NCI-H524 (cell line): ENCODE measurements at places on chromosomes 11 and 22.
A peak's percentile ranks its signal among the peaks of the same experiment; 100 is the strongest.

DNA sequence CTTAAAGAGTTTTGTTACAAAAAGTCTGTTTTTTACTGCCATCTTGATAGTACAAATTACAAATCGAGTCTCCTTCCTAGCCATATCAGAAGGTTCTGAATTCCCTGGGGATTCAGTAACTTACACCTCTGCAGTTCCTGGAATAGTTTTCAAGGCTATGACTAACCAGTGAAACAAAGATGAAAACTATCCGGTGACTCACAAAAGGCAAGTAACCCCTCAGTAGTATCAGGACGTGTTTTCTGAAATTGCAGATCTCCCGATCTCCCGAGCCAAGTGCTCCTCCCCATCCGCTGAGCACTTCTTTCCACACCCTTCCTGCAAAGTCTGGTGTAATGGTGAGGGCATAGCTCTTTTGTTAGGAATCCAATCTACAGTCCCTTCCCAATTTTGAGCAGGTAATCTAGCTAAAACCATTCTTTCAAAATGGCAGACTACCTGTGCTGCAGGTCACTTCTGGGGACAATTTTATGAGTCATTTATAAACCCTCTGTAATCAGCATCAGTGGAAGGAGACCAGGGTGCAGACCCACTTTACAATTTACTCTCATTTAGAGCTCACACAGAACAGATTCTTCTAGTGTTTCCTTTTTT is 7.7 kb downstream of the E2F8 start:
- DNase-seq = no peak

- DNase-seq = no peak
Observed at GRCh38 chr11:121445071-121445768, 6.9 kb upstream of the SORL1 start.

- no peak for DNase-seq
Observed at GRCh38 chr22:46518038-46518437, 19.4 kb downstream of the CELSR1 start.

DNA sequence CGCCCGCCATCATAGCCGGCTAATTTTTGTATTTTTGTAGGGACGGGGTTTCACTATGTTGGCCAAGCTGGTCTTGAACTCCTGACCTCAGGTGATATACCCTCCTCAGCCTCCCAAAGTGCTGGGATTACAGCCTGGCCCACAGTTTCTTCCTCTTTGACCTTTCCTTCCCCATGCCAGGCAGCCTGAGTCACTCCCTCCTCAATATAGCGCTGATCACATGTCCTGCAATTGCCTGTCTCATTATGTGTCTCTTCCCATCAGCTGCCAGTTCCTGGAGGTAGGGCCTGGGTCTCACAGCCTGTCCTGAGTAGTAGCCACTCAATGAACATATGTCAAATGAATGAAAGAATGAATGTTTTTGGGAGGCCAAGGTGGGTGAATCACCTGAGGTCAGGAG is 43.0 kb upstream of the CCDC134 start:
- DNase-seq = no peak

DNA sequence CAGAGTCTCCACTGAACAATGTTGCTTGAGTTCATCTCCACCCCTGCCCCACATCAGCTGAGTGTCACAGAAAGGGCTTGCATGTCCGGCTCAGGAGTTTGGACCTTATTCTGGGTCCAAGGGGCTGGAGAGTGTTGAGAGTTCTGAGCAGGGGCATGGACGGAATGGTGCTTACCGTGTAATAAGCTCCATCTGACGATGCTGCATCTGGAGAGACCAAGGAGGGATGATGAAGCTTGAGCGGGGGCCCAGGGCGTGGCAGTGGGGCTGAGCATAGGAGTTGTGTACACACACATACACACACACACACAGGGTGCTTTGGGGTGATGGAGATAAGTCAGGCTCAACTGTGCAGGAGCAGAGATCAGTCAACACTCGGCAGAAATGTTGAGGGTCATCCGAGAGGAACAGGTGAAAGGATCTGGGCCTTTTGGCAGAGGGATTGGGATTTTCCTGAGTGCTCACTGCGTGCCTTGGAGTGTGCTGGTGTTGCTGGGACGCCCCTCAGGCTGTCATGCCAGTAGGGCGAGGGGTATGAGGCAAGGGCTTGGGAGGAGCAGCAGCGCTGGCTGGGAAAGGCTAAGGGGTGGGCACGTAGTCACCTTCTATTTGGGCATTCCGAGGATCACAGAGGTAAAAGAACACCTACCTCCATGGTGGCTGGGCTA is 2.3 kb downstream of the USP35 start:
- DNase-seq = no peak

DNA sequence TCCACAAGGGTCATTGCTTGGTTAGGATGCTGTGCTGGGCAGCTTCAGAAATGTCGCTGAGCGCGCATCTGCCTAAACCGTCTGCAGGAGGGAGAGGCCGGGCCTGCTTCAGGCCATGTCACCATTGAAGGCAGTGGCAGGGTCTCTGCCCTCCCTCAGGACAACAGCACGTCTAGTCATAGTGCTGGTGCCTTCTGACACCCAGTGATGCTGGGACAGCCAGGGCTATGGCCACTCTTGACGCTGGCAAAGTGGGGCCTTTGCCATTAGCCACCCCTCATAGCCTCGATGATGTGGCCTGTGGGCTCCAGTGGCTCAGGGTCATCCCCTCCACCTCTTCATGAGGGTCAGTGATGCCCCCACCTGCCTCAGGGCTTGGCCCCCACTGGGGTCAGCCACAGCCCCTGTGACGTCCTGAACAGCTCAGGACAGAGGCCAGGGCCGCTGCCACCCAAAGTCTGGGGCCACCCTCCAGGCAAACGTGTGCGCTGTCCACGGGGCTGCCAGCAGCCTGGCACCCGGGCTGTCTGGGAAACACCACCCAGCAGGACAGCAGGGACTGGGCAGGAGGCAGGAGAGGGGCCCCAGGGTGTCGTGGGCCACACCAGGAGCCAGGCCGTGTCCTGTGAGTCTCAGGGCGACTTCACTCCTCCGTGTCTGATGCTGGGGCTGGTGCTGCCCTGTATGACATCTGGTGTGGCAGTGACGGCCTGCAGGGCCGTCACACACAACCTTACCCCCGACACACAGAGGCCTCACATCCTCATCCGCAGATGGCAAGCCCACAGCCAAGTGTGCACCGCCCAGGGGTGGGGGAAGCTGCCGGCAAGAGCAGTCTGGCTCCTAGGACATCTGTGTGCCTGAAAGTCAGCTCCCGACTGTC is 42.5 kb downstream of the CERK start:
- DNase-seq = no peak

DNA sequence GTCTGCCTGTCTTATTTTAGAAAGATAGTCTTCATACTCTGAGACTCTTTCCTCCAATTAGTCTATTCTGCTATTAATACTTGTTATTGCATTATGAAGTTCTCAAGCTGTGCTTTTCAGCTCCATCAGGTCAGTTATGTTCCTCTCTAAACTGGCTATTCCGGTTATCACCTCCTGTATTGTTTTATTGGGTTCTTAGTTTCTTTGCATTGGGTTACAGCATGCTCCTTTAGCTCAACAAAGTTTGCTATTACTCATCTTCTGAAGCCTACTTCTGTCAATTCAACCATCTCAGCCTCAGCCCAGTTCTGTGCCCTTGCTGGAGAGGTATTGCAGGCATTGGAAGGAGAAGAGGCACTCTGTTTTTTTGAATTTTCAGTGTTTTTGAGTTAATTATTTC is 21.0 kb upstream of the OR5AK2 start:
- no peak for DNase-seq

DNA sequence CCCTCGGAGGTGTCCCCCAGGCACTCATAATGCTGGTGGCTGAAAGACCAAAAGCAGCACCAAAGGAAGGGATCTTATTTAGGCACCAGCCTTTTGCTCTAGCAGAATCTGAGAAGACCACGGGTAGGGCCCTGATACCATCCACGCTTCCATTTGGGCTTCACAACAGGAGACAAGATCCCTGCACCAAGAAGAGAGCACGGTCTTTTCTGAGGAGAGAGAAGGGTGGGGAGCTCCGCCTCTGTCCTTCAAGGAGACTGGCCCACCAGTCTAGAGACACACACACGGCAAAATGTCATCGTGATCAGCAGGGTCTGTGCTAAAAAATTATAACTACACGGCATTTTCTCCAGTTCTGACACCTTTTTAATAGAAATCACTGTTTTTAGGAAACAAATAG is 9.8 kb downstream of the LARGE2 start:
- DNase-seq = no peak

DNA sequence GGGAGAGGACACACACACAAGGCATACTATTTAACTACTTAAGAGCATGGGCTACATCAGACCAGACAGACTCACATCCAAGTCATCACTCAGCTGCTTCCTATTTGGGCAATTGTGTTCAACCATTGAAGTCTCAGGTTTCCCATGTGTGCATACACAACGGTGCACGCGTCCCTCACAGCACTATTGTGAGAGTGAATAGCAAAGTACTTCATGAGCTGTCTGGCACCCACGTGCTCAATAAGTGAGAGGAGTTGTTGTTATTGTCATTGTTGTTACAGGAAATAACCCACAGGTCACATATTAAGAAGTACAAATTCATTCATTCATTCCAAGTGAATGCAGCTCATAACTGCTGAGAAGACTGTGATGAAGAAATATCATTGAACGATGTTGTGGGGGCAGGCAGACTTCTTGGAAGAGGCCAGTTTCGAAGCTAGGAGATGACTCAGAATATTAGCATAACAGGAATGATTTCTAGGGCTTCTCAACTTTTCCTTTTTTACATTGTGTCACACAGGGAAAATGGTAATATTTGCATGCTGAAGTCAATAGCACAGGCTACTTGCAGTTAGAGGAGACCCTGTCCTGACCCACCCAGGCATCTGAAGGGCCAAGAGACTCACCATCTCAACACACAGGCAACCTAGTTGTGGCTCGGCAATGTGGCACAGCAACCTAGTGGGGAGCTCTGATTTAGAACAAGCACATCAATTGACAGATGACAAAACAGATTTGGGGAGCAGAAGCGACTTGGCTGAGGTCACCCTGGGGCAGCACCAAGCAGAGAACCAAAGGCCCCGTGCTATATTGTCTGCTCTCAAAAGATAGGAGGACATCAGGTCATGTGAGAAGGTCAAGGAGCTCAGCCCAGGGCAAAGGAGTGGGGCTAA is 606.0 kb downstream of the BUD13 start:
- no peak for DNase-seq

GRCh38 chr11:19730373-19730772 is 17.7 kb downstream of the NAV2 start:
- no peak for DNase-seq

DNA sequence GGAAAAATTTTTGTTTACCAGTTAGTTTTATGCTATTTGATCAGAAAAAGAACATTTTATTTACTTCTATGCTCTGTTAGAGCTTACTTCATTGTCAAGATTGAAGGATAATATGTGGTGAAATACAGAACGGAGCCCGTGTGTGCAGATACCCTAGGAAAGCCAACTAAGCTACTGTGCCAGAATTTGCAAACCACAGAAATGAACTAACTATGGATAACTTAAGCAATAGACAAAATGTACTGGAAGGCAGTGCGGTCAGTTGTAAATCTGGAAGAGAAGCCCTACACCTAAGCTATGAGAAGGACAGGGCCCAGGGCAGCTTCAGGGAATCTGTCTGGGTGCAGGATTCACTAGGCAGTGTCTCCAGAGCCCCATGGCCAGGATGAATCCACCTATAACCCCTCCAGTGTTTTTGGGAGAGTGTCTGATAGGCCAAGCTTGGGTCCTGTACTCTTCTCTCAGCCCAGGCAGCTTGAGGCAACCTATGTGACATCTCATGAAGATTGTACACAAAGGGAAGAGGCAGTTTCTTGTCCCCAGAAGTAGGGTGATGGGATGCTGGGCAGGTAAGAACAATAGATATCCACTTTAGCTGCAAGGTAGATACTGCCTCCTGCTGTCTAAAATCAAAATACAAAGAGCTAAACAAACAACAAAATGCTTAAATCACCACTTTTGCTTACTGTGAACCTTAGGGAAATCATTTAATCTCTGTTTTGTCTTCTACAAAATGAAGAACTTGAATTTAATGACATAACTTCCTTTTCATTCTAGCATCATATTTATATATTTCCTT is 12.1 kb downstream of the MMP7 start:
- no peak for DNase-seq

DNA sequence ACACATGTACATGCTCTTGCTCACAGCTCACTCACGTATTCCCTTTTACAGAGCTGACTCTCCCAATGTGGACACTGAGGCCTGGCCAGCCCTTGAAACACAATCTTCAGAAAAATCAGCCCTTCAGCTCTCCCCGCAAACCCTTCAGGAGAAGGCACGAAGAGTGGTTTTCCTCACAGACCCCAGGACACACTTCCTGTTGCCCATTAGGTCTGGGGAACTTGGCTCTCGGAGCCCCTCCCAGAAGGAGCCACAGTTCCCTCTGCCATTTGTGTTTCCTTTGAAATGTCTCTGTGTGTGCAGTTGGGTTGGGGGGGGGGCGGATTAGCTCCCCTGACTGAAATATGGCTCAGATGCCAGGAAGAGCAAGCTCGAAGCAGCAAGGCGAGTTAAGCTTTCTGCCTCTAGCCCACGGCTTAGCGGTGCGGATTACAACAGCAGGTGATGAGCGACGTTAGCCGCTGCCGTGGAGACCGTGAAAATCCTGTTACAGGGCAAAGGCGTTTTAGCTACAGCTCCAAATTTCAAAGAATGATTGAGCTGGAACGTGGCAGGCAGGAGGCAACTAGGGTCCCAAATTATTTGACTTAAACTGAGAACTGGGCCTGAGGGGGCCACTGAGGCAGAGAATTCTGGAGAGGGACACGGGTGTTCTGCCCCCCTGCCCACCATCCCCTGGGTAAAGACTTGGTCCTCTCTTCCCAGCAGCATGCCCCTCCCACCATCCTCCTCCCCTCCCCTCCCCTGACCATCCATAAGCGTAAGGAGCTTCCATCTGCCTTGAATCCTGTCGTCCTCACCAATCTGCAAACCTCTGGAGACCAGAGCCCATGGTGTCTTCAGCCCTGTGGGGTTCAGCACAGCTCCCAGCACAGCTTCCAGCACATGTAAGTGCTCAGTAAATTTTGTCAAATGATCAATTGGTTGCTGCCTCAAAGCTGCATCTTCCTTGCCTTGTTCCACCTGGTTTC is 598.6 kb downstream of the BUD13 start:
- DNase-seq = peak; percentile 88

GRCh38 chr11:112127056-112127455 is 36.8 kb downstream of the IL18 start:
- DNase-seq = no peak

GRCh38 chr11:72751116-72752087 is 806 bp downstream of the ARAP1 start:
- no peak for DNase-seq

- no peak for DNase-seq
Observed at GRCh38 chr11:7279676-7280075, 28.0 kb downstream of the SYT9 start.

GRCh38 chr11:130549393-130549999 is 101.1 kb downstream of the ADAMTS15 start:
- no peak for DNase-seq

GRCh38 chr11:65788821-65789220 is 2.0 kb downstream of the OVOL1 start:
- DNase-seq = no peak

GRCh38 chr11:47137476-47137875 is 39.2 kb downstream of the ARFGAP2 start:
- DNase-seq = no peak
